ENCODE measurements at places on chromosomes 7 and 10.

GRCh38 chr10:19178675-19179074 lies 130.1 kb downstream of the MALRD1 start:
- DNase-seq, result no peak

DNA sequence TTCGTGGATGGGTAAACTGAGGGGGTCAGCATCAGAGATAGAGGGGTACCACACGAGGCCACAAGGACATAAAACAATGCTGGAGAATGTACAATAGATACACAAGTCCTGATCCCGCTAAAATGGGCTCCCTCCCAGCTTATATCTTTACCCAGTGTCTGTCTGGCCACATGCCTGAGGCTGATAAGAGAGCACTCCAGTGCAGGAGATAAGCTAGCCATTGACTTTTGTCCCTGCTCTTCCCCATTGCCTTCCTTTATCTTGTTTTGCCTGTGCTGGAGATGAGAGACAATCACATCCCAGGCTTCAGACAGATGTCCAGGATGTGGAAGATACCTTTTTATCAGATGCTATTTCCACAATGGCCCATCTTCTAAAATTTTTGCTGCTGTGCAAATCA lies 6.0 kb downstream of the GAD2 start:
- no peak for DNase-seq

DNA sequence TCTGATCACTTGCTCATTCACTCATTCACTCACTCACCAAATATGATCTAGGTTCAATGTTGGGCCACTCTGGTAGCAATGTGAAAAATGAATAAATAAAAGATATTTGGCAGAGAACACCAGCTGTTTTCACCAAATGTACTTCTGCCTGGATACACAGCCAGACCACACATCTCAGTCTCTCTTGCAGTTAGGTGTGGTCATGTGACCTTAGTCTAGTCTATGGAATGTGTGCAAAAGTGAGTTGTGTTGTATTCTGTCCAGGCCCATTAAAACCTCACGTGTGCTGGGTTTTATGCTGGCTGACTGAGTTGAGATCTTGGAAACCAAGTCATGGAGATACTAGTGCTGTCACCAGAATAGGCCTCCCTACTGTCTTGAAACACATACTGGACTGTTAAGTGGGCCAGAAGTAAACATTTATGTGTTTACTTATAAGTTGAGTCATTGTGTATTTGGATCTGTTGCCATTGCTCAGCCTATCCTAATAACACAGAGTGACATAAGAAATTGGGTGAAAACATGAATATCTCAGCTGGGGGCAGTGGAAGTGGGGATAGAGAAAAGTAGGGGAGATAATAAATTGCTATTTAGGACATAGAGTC lies 145.5 kb downstream of the PTEN start:
- DNase-seq, result no peak

DNA sequence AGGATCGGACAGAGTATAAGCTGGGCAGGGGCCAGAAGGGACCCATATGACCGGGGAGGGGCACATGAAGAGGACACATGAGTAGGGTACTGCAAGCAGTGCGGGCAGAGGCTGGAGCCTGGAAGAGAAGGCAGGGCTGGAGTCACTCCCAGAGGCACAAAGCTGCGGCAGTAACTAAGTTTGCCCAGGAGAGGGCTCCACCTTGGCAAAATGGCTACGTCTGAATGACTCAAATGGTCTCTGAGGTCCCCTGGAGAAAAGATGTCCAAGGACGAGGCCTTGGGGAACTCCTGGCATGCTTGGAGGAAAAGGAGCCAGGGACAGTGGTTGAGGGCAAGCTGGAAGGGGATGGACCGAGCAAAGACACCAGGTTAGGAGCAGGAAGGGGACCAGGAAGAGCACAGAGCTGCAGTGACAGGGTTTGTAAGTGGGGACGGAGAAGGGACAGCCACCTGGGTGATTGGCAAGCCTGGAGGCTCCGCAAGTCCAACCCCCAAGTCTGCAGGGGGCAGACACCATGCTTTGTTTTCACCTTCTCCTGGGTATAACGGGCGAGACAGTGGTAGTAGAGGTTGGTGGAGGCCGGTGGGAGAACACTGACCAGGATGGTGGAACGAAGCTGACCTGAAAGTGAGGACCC lies 43.1 kb upstream of the LBX1 start:
- DNase-seq, result peak; percentile 75

DNA sequence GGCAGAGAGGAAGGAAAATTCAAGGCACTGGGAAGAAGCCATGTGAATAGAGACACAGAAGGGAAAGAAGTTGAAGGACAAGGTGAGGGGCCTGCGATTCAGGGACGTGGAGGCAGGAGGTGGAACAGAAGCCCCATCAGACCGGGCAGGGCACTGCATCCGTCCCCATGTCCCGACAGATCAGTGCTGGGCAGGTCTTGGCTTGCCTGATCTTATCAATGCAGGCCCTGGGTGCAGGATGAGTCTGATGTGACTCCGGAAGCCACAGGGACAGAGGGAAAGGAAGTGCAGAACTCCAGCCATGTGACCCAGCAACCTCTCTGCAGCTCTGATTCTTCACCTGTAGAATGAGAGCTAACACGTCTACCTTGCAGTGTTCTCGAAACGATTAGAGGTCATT lies 136.2 kb upstream of the CTBP2 start:
- no peak for DNase-seq

Measured in ACHN (cell line).